ENCODE measurements at places on chromosomes 1 and 21.

- DNase-seq = no peak
Observed at GRCh38 chr1:22969304-22969709, 3.4 kb downstream of the LACTBL1 start.

- DNase-seq = no peak
Observed at GRCh38 chr1:23763041-23763577, 15.1 kb upstream of the PITHD1 start.

DNA sequence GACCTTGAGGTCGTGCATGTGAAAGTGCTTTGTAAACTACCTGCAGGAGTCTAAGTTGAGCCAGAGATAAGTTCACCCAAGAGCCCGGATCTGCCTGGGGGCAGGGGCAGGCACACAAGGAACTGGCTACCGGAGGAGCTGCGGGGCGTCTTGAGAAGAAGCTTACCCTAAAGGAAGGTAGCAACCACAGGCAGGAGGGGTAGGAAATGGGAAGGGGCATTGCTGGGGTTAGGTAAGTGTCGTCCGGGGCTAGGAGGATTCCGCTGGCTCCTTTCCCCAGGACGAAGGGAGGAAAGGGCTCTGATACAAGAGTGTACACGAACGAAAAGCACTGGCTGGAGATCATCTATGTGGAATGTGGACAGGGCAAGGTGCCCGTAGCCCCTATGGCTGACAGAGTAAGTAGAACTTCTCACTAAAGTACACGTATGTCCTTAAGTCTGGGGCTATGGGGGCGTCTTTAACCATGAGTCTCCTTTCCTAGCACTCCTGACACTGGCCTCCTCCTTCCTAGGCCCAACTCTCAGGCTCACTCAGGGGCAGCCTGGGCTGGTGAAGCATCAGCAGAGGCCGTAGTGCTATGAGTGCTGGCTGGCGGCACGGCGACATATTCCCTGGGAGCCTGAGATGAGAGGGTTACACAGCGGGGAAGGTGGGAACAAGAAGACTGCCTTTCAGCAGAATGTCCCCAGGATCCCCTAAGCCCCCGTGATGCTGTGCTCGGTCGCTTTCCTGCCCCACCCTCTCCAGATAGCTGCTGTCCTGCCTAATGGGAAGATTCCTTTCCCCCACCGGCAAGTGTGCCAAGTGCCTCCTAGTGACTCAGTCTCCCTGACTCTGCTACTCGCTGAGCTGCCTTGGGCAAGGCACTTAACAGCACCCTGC is 9.1 kb upstream of the GALNT2 start:
- DNase-seq = no peak

DNA sequence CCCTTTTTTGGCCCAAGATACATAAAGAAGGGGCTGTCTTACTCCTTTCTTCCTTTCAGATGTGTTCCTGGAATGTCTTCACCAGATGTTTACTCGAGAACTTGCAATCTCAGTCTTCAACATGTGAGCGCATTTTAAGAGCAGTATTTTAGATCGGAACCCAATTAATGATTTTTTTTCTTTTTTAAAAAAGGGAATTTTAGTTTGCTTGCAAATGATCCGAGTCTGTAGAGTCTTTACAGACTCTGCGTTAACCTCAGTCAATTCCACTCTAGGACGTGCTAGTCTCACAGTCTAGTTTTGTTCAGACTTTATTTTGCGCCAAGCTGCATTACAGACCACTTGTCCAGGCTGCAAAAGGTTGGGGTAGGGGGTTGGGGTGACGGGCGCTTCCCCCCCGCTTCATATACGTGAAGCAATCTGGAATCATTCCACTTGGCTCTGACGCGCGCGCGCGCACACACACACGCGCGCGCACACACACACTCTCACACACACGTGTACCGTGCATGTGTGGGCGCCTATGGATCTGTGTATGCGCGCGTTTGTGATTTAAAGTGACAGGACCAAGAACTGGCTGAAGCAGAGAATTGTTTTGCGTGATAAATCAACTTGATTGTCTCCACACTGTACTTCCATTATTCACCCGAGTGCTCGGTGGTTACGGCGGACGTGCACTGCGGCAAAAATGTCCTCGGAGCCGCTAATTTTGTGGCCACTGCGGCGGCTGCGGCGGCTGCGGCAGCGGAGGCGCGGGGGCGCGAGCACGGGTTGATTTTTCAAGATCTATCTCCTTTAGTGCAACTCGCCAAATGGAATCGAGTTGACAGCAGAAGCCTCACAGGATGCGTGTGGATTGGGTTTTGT is 25.6 kb upstream of the NFIA start:
- DNase-seq = no peak

GRCh38 chr1:67732750-67733151 is 47.8 kb downstream of the GADD45A start:
- no peak for DNase-seq

- no peak for DNase-seq
Observed at GRCh38 chr1:207876131-207876530, 34.8 kb downstream of the CD34 start.

GRCh38 chr1:230572121-230573105 is 69.9 kb upstream of the COG2 start:
- DNase-seq = no peak

DNA sequence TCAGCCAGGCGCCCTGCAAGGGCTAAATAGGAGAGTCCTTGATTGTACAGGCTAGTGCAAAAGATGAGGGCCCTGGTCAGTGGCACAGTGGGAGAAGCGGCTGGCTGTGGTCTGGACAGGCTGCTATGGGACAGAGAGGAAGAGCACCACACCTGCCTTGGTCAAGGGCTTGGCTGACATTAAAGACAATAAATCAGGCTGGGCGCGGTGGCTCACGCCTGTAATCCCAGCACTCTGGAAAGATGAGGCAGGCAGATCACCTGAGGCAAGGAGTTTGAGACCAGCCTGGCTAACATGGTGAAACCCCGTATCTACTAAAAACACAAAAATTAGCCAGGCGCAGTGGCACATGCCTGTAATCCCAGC is 62.9 kb downstream of the NID1 start:
- DNase-seq = no peak

- DNase-seq = no peak
Observed at GRCh38 chr1:34792424-34792823, 375 bp upstream of the GJA4 start.

DNA sequence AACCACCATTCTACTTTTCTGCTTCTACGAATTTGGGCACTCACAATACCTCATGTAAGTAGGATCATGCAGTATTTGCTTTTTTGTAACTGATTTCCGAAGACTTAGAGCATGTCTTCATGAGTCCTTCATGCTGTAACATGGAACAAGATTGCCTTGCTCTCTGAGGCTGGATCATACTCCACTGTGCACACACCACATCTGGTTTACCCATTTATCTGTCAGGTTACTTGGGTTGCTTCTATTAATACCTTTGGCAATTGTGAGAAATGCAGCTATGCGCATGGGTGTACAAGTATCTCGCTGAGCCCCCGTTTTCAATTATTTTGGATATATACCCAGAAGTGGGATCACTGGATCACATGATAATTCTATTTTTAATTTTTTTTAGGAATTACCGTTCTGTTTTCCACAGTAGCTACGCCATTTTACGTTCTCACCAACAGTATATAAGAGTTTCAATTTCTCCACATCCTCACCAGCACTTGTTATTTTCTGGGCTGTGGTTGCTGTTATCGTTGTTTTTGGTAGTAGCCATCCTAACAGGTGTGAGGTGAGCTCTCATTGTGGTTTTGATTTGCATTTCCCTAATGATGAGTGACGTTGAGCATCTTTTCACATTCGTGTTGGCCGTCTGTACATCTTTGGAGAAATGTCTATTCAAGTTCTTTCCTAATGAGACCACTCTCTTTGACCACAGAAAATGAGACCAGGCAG is 10.7 kb upstream of the SLC2A5 start:
- no peak for DNase-seq

GRCh38 chr1:112935461-112936111 is 20.4 kb downstream of the SLC16A1 start:
- DNase-seq = no peak

GRCh38 chr1:165144757-165145397 is 211.6 kb downstream of the LMX1A start:
- DNase-seq = no peak
